ENCODE measurements at places on chromosomes 7 and 10.

DNA sequence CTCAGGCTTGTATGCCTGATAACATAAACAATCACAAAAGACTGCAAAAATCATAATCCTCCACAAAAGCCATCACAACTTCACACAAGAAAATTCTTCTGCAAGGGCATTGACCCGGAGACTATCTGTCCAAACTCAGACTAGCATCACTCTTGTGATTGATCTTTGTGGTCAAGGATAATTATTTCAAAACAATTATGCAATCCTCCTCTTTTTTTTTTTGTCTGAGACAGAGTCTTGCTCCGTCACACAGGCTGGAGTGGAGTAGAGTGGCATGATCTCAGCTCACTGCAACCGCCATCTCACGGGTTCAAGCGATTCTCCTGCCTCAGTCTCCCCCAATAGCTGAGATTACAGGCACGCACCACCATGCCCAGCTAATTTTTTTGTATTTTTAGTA, 22.2 kb downstream of the CDNF start:
- DNase-seq: no peak

DNA sequence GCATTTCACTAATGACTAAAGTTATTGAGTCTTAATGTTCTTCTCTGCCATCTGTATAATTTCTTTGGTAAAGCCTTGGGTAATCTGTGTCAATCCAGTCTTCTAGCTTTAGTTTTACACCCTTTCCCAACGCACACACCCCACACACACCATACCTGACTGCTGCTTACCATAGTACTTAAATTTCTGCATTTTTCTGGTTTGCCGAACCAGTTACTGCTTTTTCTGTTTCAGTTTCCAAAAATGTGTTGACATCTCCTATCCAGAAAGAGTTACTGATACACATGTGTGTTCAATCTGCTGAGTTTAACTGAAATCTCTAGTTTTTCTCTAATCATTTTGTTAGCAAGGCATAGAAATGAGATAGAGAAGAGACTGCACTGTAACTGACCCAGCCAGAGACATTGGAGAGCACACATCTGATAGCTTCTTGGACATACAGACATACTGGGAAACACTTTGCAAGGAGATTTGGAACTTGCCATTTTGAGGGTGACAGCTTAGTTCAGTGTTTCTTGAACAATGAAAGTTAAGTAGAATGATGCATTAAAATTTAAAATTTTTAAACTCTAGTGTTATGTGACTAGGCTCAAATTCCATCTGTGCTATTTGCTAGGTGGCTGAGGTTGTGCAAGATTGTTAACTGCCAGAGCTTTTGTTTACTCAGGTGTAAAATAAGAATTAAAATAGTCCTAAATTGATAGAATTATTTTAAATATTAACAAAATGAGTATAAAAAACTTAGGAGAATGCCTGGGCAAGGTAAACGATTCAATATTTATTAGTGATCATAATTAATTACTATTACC, 807.6 kb downstream of the DNAJB9 start:
- DNase-seq: no peak

DNA sequence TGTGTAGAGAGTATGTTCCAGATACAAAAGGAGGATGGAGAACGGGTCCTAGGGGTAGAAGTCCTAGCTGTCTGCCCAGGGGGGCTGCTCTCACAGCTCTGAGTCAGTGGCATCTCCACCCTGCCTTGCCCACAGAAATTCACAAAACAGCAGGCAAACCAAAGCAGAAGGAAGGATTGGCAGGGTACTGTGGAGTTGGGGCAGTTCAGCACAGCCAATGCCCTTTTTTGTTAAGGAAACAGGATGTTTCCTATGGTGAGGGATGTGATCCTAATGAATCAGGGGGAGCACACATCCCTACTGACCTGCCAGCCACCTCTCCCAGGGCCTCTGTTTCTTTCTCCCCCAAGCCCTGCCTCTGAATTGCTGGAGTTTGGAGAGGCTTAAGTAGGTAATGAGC, 457.6 kb downstream of the PLXNA4 start:
- no peak for DNase-seq

DNA sequence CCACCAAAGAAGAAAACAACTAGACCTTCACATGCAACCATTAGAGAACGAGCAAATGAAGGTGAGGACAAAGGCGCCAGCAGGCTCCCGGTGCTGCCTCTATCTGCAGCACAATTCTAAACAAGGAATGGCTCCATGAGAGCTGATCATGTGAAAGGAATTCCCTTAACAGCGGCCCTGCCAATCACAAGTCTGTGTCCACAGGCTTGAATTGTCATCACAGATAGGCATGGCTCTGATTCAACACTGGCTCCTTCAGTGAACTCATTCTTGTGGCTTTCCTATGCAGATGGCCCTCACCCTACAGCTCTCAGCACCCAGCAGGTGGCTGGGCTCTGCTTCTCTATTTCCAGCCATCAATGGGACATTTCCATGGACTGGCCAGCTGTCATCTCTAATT, 36.2 kb downstream of the LAMB1 start:
- no peak for DNase-seq

DNA sequence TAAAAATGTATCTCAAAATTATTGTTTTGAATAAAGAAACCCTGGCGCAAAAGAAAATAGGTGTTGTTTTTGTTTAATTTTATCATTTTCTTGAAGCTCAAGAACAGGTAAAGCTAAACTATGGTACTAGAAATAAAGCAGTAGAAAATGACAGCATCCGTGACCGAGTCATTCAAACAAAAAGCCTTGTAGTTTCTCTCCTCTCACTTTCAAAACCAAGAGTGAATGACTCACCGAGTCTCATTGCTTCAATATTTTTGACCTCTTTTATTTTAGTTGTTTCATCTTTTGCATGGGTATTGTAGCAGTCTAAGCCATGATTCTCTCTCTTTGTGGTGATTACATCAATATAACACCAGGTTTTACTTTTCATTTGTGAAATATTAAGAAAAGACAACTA, 396.5 kb downstream of the POM121L12 start:
- no peak for DNase-seq
